ENCODE measurements at places on chromosomes 3 and 15. TPM values are rescaled to one million over a fixed set of nuclear protein-coding genes. Genes with fewer than 3 reads are reported as not detected.

DNA sequence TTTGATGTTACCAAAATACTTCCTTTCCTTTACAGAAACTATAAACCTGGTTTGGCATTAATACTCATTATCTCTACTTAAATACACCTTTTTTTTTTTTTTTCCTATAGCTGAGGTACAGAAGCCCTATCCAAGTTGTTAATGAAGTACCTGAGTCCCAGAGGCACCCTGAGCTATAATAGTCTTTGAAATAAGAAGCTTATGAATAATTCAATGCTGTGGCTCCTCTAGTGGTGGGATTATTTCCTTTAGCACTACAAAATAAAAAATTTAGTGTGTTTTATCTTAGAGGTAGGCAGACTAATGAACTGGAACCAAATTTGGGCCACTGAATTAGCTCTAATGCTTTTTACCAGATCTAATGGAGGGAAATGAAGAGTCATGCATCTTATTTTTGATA is 611.9 kb downstream of the EDEM1 start:
- H3K4me1 ChIP-seq, result no peaks in the 10 kb centered on the region
- H3K4me3 ChIP-seq, result no peak overlapping the region
- H3K27me3 ChIP-seq, result no peaks in the 10 kb centered on the region
- H3K36me3 ChIP-seq, result no peaks in the 10 kb centered on the region
- H3K27ac ChIP-seq, result no peak overlapping the region

DNA sequence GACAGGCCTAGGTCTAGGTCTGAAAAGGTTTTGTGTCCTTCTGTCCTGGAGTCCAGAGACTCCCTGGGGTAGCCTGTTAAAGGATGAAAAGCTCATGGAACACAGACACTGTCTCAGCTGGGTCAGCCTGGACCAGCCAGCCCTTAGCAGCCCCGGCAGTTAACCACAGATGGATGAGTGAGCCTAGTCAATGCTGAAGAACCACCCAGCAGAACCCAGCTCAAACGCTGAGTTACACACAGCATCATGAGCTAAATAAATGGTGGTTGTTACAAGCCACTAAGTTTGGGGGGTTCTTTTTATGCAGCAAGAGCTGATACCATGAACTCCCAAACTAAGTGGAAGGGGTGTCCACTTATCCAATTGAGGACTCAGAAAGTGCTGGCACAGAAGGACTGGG is 472.8 kb upstream of the PROK2 start:
- DNase-seq, result no peak
- H3K4me1 ChIP-seq, result peaks cover 25% of the 10 kb centered on the region
- no peak overlapping the region for H3K4me3 ChIP-seq
- no peaks in the 10 kb centered on the region for H3K27me3 ChIP-seq
- no peaks in the 10 kb centered on the region for H3K36me3 ChIP-seq
- H3K27ac ChIP-seq, result no peak overlapping the region

Gene RLBP1
- 1.3 TPM for total RNA-seq

Gene PLA2G4F
- not detected for total RNA-seq

- DNase-seq, result no peak
- H3K36me3 ChIP-seq, result peaks cover 6% of the 10 kb centered on the region
- H3K27me3 ChIP-seq, result no peaks in the 10 kb centered on the region
- peak overlapping the region; percentile 83 for H3K27ac ChIP-seq
Measured at GRCh38 chr15:93070132-93070531, 18.9 kb downstream of the RGMA start.

DNA sequence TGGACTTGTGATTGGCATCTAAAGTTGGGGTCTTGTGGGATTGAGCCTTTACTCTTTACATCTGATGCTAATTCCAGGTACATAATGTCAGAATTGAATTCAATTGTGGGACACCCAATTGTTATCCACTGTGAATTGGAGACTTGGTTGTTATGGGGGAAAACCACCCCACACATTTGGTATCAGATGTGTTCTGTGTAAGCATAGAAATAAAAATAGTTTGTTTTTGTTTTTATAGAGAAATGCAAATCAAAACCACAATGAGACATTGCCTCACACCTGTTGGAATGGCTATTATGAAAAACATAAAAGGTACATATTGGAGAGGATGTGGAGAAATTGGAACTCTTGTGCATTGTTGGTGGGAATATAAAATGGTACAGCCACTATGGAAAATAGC is 58.5 kb downstream of the CPA3 start:
- H3K36me3 ChIP-seq, result no peaks in the 10 kb centered on the region
- no peak overlapping the region for H3K27ac ChIP-seq
- no peak for DNase-seq
- H3K4me3 ChIP-seq, result no peak overlapping the region
- H3K4me1 ChIP-seq, result no peaks in the 10 kb centered on the region

Gene GPR27
- 18.3 TPM for total RNA-seq

DNA sequence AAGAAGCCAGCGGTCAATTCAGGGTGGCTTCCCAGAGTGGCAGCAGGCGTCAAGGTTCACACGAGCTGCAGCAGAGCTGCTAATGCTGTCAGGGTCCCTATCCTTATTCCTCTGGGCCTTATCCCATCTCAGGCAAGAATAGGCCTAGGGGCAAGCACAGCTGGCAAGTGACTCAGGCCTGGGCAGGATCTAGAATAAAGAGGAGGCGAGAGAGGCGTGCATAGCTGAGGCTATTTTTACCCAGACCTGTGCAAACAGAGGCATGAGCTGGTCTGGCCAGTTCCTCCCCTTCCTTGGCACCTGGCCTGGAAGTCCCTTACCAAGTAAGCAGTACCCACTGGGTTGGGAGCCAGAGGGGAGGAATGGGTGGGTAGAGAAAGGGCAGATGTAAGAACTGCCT is 12.2 kb upstream of the VIPR1 start:
- no peak for DNase-seq
- H3K27me3 ChIP-seq, result no peaks in the 10 kb centered on the region
- no peak overlapping the region for H3K4me3 ChIP-seq
- H3K36me3 ChIP-seq, result no peaks in the 10 kb centered on the region

DNA sequence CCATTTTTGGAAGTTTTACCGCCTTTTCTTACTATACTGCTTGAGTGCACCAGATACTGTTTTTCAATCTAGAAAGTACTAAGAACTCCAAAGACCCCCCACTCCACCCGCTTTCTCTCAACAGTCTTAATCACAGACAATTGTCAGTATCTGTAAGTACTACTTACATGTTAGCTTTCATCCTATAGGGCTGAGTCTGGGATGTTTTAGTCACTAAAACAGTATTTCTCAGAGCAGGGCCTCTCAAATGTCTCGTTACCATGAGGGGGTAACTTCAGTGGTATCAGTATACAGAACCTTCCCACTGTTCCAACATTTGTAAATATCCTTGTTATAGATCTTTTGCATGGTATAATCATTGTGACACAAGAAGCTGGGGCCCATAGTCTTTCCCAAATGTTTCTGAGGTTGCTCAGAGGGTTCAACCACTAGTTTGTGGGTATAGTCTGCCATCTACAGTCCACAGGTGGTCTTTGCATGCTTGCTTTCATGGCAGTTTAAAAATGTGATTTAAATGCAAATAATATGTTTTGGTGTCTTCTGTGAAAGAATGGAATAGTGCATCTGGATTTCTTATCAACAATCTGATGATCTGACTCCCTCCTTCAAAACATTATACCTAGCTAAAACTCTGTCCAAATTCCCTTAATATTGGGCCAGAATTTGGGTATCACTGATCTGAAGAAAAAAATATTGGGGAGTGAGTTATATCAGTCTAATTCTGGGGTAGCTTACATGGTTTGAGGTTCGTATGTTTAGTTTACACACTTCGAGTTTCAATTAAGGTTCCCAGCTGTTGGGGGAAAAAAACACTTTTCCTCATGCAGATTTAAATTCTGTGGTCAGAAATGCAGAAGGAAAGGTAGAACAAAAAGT is 18.0 kb upstream of the DNAJC13 start:
- no peaks in the 10 kb centered on the region for H3K27me3 ChIP-seq
- H3K4me1 ChIP-seq, result no peaks in the 10 kb centered on the region
- H3K4me3 ChIP-seq, result no peak overlapping the region

DNA sequence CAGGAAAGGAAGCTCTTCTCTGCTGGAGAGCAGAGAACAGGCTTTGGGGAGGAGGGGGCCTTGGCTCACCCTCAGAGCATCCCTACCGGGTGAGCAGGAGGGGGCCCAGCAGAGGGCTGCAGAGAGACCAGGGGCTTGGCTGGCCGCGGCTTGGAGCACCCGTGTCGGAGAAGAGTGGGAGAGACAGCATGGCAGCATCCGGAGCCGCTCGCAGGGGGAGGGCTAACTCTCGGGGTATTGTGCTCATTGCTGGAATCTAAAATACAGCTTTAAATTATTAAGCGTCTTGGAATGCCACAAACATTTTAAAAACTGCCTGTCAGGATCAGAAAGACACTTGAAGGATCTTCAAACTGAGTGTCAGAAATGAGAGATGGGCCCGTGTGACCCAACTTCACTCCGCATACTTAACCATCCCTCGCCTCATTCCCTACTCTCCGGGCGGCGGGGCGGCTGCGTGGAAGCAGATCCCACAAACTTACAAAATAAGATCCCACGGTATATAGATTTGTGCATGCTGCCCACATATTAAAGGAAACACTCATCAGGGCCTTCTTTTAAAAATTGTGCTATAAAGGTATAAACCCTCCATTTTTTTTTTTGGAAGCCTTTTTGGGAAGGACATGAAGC is 53.9 kb downstream of the EIF4E3 start:
- no peaks in the 10 kb centered on the region for H3K27me3 ChIP-seq
- H3K4me3 ChIP-seq, result no peak overlapping the region
- no peak for DNase-seq

DNA sequence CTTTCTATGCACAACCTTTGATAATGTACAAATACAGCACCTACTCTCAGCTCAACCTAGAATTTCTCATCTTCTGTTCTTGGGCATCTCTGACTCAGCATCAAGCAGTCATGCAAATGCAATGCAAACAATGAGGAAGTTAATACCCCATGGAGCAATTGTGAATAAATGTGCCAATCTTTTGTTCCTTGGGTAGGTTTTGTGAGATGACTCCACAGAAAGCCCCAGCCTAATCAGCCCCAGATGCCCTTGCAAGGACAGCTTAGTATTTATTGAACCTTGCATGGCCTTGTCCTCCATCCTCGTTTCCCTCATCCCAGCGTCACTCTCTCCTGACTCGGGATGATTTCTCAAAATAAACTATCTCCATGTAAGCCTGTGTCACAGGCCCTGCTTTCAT is 494.7 kb upstream of the NECTIN3 start:
- H3K27me3 ChIP-seq, result no peaks in the 10 kb centered on the region
- H3K36me3 ChIP-seq, result no peaks in the 10 kb centered on the region
- DNase-seq, result peak; percentile 78
- no peak overlapping the region for H3K27ac ChIP-seq
- H3K4me3 ChIP-seq, result no peak overlapping the region
- peaks cover 9% of the 10 kb centered on the region for H3K4me1 ChIP-seq

DNA sequence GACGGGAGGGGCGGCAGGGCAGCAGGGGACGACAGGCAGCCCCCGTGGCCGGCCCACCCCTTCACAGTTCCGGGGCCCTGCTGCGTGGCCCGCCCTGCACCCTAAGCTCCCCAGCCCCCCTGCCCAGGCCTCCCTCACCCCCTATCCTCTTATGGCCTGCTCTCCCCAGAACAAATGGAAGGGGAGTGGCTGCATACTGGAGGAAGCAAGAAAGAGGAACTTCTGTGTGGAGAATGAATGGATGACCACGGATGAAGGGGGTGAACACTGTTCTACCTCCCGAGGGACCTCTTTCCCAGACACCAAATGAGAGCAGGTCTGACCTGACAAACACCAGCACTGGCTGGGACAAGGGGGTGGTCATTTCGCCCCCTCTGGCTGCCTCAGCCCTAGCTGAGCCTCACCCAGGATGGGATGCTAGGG is 25.0 kb downstream of the SEC61A1 start:
- H3K27ac ChIP-seq, result no peak overlapping the region
- peak overlapping the region; percentile 36 for H3K4me3 ChIP-seq
- H3K36me3 ChIP-seq, result no peaks in the 10 kb centered on the region
- no peak for DNase-seq
- peaks cover 25% of the 10 kb centered on the region for H3K27me3 ChIP-seq

DNA sequence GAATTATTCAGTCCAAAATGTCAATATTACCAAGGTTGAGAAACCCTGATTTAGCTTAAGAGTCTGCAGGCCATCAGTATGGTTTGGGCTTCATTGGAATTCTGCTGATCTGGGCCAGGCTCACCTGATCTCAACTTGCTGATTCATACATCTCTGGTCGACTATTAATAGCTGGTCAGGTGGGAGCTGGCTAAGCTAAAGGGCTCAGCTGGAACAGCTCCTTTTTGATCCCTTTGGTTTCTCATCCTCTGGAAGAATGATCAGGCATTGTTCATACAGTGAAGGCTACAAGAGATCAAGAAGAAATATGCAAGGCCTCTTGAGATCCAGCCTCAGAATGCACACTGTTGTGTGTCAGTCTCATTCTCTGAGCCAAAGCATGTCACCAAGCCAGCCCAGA is 123.3 kb upstream of the MME start:
- H3K27ac ChIP-seq, result no peak overlapping the region
- H3K4me3 ChIP-seq, result no peak overlapping the region
- no peak for DNase-seq

Measured in neural progenitor cell (in vitro differentiated cells).